Tibial nerve (tissue), 4 donors: ENCODE measurements at places on chromosomes 13 and 19. TPM values are rescaled to one million over a fixed set of nuclear protein-coding genes. Genes with fewer than 3 reads are reported as not detected.

Gene ZNF681
- total RNA-seq = 0.30 TPM

DNA sequence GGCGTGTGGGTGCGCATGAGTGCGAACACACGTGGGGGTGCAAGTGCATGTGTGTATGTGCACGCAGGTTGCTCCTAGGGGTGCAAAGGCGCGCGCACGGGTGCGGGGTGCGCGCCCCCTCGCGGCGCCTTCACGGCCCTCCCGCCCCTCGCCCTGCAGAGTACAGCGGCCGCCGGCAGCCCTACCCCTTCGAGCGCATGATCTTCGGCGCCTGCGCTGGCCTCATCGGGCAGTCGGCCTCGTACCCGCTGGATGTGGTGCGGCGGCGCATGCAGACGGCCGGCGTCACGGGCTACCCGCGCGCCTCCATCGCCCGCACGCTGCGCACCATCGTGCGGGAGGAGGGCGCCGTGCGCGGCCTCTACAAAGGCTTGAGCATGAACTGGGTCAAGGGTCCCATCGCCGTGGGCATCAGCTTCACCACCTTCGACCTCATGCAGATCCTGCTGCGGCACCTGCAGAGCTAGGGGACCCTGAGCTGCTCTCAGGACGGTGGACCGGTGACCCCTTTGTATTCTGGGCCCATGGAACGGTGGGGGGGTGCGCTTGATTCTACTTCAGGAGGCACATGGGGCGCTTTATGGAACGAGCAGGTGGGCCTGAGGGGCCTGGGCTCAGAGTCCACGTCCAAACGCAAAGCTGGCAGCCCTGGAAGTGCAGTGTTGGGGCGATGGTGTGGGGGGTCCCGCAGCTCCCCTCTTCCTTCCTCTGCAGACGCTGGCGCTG, 27.7 kb downstream of the TMEM161A start:
- no peaks in the 10 kb centered on the region for H3K36me3 ChIP-seq
- H3K4me3 ChIP-seq = no peak overlapping the region
- H3K27me3 ChIP-seq = no peaks in the 10 kb centered on the region
- no peak for DNase-seq
- no peaks in the 10 kb centered on the region for H3K4me1 ChIP-seq
- no peak overlapping the region for H3K27ac ChIP-seq

GRCh38 chr19:31312009-31312676, 37.1 kb downstream of the TSHZ3 start:
- DNase-seq = peak; percentile 26
- no peaks in the 10 kb centered on the region for H3K27me3 ChIP-seq
- no peak overlapping the region for H3K27ac ChIP-seq

- H3K4me1 ChIP-seq = no peaks in the 10 kb centered on the region
- no peaks in the 10 kb centered on the region for H3K27me3 ChIP-seq
- no peak overlapping the region for H3K27ac ChIP-seq
- no peak overlapping the region for H3K4me3 ChIP-seq
- H3K36me3 ChIP-seq = peaks cover 95% of the 10 kb centered on the region
Measured at GRCh38 chr13:45402641-45403040, 15.5 kb downstream of the SLC25A30 start.
